ENCODE measurements at places on chromosomes 3 and 15. TPM values are rescaled to one million over a fixed set of nuclear protein-coding genes. Genes with fewer than 3 reads are reported as not detected.
A peak's percentile ranks its signal among the peaks of the same experiment; 100 is the strongest.

GRCh38 chr3:188944108-188944507 lies 227.7 kb upstream of the TPRG1 start:
- no peak for DNase-seq

- DNase-seq: no peak
Observed at GRCh38 chr3:112786002-112786590, 60.6 kb downstream of the CD200R1L start.

GRCh38 chr15:76875911-76876310 lies 29.2 kb downstream of the SCAPER start:
- no peak for DNase-seq

GRCh38 chr15:76059320-76060117 lies at the start of gene TMEM266:
Gene TMEM266 (plus strand): TSS chr15:76059985. CDS start chr15:76134264, 74,279 bp downstream.
- DNase-seq: peak; percentile 69

- no peak for DNase-seq
Observed at GRCh38 chr3:111566844-111567243, 24.8 kb downstream of the CD96 start.

DNA sequence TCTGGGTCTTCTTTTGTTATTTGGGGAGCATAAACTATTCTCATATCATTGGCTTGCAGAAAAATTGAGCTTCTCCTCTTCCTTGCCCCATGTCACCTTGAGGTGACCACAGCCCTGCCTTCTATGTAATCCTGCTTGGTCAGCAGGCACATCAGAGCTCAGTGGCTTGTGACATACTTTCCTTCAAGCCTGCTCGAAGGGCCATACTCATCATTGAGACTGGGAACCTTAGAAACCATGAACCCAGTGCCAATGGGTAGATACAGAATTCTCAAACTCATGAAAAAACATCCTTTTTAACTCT lies 3.7 kb upstream of the CCR2 start:
- no peak for DNase-seq

The SH2D7 gene
- polyA plus RNA-seq: 0.98 TPM

The ZNF860 gene
- 2.7 TPM for polyA plus RNA-seq

All from left kidney (tissue), 8 donors.